SHP77 (cell line): ENCODE measurements at places on chromosomes 4 and X.

DNA sequence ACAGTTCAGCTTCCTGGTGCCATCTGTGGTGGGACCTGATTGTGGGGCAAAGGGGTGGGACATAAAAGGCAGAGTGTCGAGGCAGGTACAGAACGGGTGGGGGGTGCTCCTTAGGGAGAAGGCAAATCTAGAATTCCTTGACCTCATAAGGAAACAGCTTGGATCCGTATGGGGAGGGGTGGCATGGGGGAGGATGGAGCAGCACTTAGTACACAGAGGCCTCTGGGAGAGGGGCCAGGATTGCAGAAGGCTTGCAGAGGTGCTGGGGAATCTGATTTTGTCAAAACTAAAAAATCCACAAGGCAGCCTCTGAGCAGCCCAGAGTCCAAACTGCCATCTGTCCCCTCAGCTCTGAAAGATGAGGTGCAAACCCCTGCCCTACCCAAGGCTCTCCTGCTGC is 2.3 kb upstream of the EMD start:
- no peak for DNase-seq

DNA sequence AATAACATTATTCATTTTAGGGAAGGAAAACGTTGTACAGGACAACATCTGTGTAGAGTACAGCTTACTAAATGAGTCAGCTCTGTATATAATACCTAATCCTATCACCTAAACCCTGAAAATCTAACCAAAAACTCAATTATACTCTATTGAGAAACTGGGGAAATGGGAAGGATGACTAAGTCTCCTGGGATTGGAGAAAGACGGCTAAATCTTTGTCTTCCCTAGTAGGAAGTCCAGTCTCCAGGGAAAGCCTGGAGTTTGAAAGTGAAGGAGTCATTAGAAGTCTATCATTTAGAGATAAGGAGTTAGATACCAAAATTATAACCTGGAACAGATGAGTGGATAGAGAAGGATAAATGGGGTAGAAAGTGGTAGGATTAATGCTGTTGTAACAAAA is 286.5 kb downstream of the STK32B start:
- DNase-seq = no peak

DNA sequence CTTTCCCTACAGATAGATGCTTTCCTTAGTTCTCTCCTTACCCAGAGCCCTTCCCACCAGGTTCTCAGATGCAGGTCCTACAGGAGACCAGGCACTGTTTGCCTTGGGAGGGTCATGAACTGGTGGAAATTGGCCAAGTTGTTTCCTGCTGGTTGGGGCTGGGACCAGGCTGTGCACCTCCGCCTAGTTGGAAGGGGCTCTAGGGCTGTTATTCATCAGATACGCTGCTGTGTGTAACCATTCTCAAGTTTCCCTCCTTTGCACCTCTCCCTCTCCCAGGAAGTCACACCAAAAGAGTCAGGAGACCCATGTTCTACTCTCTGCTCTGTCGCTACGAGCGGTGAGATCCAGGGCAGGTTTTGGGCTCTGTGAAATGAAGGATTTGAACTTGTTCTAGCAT is 11.9 kb upstream of the VSIG1 start:
- DNase-seq = no peak

- no peak for DNase-seq
Measured at GRCh38 chrX:102711872-102712215, 404 bp upstream of the GPRASP2 start.

DNA sequence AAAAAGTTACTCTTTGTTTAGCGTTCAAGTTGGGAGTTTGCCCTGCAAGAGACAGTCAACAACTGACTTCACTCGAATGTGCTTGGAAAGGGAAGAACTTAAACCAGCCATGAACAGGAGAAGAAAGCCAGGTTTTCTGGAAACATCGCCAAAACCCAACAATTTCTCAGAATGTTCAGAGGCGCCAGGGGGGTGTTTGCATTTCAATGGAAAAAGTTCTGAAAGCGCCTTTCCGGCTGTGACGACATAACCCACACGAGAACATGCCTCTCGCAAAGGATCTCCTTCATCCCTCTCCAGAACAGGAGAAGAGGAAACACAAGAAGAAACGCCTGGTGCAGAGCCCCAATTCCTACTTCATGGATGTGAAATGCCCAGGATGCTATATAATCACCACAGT is 78.1 kb upstream of the ADGRA3 start:
- DNase-seq = no peak
